Esophagus squamous epithelium (tissue), 5 donors: ENCODE measurements at places on chromosomes 7 and 10.

- DNase-seq: no peak
Measured at GRCh38 chr10:132551093-132551807, 13.7 kb downstream of the INPP5A start.

- peak; percentile 21 for DNase-seq
Measured at GRCh38 chr7:148303295-148304082, 287.1 kb upstream of the C7orf33 start.

DNA sequence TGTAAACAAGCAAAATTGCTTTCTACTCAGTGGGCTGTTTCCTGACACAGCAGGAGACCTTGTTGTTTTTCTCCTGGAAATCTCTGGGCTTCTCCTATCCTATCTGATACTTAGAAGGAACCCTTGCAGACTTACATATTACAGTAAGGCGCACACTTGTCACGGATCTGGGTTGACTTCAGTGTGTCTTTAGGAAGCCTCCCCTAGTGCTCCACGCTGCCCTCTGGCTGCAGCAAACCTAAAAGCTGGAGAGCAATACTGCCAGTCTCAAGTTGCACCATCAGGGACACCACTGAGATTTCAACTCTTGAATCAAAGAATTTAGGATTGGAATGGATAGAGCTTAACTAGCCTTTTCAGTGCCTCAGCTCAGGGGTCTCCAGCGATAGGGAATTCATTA is 495.3 kb downstream of the LRMDA start:
- DNase-seq: no peak

- DNase-seq: no peak
Measured at GRCh38 chr10:124482876-124483275, 21.3 kb downstream of the LHPP start.

GRCh38 chr7:33601101-33601500 is 304.2 kb upstream of the BMPER start:
- no peak for DNase-seq

GRCh38 chr10:114593240-114593792 is 64.8 kb downstream of the ABLIM1 start:
- DNase-seq: no peak

DNA sequence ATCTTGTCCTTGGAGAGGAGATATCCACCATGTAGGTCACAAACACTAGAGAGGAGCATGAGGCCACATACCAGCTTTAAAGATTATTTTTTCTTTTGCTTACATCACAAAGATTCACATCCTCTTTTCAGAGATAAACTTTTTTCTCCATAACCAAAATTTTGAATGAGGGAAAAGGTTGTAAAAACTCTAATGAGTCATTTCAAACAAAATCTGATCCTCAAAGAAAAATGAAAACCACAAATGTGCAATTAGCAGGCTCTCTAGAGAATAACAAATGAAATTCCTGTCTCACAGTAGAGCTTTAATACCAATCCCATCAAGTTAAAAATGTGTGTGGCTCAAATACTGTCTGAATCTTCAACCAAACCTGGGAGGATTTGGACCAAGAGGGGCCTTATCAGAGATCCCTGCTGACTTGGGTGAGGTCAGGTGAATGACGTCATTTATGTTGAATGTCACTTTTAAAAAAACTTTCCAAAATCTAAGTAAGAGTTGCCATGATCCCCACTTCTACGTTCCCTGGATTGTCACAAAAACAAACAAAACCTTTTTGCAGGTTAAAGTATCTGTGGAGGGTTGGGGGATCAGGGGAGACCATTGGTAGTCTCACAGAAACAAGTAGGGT is 261.5 kb upstream of the NPSR1 start:
- DNase-seq: no peak

DNA sequence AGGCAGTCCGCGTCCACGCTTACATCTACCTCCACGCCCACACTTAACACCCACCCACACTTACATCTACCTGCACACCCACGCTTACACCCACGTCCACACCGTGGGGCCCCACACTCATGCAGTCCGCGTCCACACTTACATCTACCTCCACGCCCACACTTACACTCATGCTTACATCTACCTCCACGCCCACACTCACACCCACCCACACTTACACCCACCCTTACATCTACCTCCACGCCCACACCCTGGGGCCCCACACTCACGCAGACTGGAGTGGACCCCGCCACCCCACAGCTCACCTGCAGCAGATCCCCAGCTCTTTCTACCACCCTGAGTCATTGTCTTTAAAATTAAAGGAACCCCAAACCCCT is 32.4 kb upstream of the PWWP2B start:
- no peak for DNase-seq

- no peak for DNase-seq
Measured at GRCh38 chr7:40879941-40880543, 745.2 kb downstream of the SUGCT start.

GRCh38 chr7:80833289-80834268 is 85.3 kb downstream of the SEMA3C start:
- DNase-seq: no peak

GRCh38 chr10:71216751-71217265 is 4.4 kb downstream of the UNC5B start:
- DNase-seq: no peak

GRCh38 chr7:20826243-20826642 is 39.6 kb upstream of the SP8 start:
- no peak for DNase-seq

- DNase-seq: no peak
Measured at GRCh38 chr7:2402687-2403013, 761 bp upstream of the CHST12 start.

- DNase-seq: no peak
Measured at GRCh38 chr7:134368851-134369544, 52.3 kb upstream of the SLC35B4 start.

- DNase-seq: no peak
Measured at GRCh38 chr10:5645375-5645774, 21.0 kb downstream of the ASB13 start.

DNA sequence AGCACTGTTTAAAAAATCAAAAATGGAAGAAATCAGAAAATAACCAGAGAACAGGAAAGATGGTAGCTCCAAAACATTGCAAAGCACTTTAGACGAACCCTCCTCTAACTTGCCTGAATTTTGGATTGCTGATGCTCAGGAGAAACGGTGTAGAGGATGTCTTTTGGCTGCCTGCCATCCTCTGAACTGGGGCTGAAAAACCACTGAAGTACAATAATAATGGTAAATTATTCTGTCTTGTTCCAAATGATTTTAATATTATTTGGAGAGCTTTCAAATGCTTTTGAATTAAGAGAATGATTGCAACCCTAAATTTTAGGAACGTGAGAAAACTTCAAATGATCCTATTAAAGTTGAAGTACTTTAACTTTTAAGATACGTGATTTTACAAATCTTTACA is 167.3 kb upstream of the SLC13A1 start:
- DNase-seq: no peak

- no peak for DNase-seq
Measured at GRCh38 chr7:25967278-25968204, 184.5 kb upstream of the NFE2L3 start.

- DNase-seq: no peak
Measured at GRCh38 chr10:77168861-77169260, 468.7 kb downstream of the KCNMA1 start.

- DNase-seq: no peak
Measured at GRCh38 chr10:48902096-48902495, 37.5 kb downstream of the LRRC18 start.

DNA sequence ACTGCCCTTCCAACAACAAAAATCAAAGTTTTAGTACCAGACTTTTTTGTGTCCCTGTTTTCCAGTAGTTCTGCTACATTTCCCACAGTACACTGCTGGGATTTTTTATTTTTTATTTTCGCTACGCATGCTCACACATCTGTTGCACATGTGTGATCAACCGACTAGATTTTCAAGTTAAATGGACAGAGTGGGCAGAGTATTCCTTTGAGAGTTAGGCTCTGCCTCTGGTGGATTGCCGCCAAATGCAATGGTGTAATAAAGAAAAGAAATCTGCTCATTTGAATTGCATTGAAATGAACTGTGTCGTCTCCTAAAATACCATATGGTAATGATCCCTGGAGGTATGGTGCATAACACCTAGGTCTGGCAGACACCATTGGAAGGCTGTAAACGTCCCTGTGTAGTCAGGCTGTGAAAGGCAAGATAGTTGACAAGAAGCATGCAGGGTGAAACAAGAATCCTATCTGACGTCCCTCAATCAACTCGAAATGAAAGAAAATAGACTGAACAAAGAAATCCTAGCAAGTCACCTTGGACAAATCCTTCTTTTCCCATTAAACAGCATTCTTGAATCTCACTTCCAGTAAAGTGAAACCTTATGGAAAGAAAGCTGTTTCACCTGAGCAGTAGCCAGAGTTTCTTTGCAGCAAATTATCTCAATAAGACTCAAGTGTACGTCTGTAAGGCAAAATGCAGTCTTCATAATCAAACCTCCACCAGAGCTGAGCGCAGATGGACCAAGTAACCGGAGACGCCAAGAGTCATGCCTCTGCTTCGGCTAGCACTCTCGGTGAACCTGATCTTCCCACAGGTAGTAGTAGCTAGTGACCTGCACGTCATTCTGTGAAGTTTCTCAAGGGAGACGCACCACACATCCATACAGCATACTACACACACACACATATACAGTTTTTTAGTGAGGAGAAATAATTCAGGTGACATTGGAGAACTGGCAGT is 357.3 kb downstream of the CRPPA start:
- no peak for DNase-seq

GRCh38 chr7:4261601-4261960 is 420.5 kb upstream of the FOXK1 start:
- no peak for DNase-seq

- peak; percentile 2 for DNase-seq
Measured at GRCh38 chr7:67377939-67378862, 381.6 kb downstream of the TYW1 start.

- DNase-seq: no peak
Measured at GRCh38 chr7:157291404-157292080, 45.3 kb upstream of the DNAJB6 start.

- no peak for DNase-seq
Measured at GRCh38 chr10:93482145-93482834, at the start of gene MYOF. Gene MYOF, minus strand, starts transcription at chr10:93482334. Its CDS starts 140 bp downstream, at chr10:93482194.

GRCh38 chr7:155340071-155340531 is 42.4 kb downstream of the INSIG1 start:
- DNase-seq: no peak

DNA sequence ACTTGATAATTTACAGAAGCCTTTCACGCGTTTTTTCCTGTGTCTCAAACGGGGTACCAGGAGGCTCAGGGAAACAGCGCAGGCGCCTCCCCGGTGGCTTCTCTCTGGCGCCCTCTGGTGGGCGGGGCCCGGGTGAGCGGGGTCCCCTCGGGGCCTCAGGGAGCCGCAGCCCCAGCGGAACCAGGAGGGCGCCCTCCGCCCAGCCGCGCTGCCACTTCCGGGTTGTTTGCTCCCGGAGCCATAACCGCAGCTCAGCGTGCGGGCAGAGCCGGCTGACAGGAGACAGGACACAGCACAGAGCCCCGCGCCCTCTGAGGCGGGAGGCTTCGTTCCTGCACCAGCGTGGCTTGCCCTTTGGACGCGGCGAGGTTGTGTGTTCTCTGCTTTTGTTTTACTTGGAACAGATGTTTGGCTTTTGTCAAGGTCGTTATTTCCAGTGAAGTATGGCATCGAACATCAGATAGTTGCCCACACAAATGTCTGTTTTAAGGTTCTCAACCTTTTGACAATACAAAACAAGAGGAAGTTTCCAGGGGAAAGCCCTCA is 6.9 kb upstream of the CYP2E1 start:
- DNase-seq: peak; percentile 12

DNA sequence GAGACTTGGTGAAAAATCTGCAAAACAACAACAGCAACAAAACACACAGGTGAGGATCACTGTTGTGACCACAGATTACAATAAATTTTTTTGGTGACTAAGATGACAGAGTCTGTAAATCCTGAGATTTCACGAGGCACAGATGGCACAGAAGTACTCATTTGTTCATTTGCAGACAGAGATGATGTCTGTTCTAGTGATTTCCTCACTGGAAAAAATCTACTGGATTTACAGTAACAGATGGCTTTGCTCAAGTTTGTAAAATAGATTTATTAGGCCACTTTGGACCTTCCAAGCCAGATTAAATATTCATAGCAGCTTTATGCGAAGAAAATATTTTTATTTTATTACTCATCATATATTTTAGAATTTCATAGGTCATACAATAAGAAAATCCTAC is 113.5 kb upstream of the IL6 start:
- DNase-seq: no peak

DNA sequence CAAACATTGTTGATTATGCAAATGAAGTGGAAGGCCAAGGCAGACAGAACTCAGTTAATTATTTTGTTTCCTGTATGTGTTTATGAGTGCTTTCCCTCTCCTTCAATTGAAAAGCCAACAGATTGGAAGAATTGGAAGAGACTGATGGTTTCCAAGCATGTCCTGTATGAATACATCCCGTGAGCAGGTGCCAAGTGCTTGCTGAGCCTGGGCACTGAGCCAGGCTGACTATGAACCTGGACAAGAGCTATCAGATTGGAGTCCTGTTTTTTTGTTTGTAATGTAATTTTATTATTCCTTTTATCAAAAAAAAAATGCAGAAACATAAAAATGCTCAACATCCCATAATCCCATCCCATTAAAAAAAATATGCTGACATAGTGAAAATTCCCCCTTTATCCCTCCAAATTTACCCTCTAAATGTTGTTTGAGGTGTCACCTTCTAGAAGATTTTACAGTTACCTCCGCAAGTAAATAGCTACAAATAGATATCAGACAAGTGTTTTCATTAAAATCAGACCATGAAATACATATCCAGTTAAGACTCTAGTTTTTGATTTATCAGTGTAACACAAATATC is 449.5 kb downstream of the GRID1 start:
- no peak for DNase-seq

GRCh38 chr7:134045716-134046115 is 81.4 kb upstream of the LRGUK start:
- no peak for DNase-seq

DNA sequence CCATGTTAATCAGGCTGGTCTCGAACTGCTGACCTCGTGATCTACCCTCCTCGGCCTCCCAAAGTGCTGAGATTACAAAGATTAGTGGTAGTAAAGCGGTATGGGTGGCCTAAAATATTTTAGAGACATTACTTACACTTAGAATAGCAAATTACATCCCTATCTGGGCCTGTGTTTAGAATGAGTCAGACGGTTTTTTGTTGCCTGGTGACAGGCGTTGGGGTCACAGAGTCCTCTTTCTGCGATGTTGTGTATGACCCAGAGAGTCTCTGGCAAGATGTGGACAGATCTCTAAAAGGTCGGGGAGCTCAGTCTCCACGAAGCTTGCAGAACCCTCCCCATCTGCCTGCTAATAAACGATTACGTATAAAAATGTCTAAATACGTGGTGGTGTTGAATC is 39.6 kb upstream of the PRKCQ start:
- DNase-seq: no peak
